Coronary artery (tissue), 2 donors: ENCODE measurements at places on chromosomes 1 and 21.
A peak's percentile ranks its signal among the peaks of the same experiment; 100 is the strongest.

GRCh38 chr1:112297536-112297935, 98.5 kb upstream of the CTTNBP2NL start:
- DNase-seq: no peak

DNA sequence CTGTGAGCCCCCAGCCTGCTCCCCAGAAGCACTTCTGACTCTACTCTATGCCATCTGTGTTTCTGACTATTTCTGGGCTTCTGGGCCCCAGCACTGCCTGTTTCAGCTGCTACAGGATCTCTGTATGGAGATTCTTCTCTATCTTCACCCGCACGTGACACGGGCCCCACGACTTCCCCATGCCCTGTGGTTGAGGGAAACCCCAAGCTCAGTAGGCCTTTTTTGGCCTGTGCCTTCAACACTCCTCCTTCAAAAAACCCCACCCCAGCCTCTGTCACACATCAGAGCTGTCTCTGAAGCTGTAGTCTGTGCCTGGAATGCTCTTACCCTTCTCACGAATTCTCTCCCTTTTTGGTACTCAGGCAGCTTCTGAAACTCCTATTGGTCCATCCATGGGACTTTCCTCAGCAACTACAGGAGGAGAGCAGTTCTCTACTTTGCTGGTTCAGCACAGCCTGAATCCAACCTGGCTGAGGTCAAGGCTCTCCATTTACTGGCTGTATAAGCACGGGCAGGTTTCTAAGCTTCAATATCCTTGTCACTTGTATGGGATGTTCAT, 2.0 kb upstream of the NID1 start:
- DNase-seq: peak; percentile 86

DNA sequence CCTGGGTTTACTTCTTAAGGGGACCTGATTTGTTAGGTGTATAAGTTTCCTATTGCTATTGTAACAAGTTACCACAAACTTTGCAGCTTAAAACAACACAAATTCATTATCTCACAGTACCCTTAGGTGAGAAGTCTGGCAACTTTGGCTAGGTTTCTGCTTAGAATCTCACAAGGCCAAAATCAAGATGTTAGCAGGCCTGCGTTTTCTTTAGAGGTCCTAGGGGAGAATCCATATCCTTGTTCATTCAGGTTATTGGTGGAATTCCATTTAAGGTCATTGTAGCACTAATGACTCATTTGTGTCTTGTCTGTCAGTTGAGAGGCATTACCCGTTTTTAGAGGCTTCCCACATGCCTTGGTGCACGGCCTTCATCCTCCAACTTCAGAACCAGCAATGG, 8.2 kb upstream of the SH2D1B start:
- DNase-seq: no peak

GRCh38 chr1:248841702-248842395, 3.8 kb downstream of the ZNF672 start:
- no peak for DNase-seq

- DNase-seq: no peak
These were observed 77.6 kb downstream of the XCL2 start for GRCh38 chr1:168466092-168466713.

- DNase-seq: no peak
These were observed 2.7 kb upstream of the KCNJ9 start for GRCh38 chr1:160078512-160079195.

- no peak for DNase-seq
These were observed 608.7 kb downstream of the PLPP3 start for GRCh38 chr1:55970526-55971110.

DNA sequence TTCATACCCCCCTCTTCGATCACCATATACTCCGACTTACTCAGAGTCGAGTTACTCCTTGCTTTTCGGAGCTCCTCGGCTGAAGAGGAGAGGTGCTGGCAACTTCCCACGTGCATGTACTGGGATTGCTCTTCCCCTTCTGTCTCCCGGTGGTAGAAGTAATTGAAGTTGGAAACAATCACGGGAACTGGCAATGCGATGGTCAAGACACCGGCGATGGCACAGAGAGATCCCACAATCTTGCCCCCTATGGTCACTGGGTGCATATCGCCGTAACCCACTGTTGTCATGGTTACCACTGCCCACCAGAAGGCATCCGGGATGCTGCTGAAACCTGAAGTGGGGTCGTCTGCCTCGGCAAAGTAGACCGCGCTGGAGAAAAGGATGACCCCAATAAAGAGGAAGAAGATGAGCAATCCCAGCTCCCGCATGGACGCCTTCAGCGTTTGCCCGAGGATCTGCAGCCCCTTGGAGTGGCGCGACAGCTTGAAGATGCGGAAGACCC, 1.5 kb downstream of the KCNA3 start:
- no peak for DNase-seq

- no peak for DNase-seq
These were observed 75.2 kb downstream of the KIFAP3 start for GRCh38 chr1:169999331-169999741.

GRCh38 chr21:44966135-44967081, 26.6 kb downstream of the SLX9 start:
- no peak for DNase-seq

DNA sequence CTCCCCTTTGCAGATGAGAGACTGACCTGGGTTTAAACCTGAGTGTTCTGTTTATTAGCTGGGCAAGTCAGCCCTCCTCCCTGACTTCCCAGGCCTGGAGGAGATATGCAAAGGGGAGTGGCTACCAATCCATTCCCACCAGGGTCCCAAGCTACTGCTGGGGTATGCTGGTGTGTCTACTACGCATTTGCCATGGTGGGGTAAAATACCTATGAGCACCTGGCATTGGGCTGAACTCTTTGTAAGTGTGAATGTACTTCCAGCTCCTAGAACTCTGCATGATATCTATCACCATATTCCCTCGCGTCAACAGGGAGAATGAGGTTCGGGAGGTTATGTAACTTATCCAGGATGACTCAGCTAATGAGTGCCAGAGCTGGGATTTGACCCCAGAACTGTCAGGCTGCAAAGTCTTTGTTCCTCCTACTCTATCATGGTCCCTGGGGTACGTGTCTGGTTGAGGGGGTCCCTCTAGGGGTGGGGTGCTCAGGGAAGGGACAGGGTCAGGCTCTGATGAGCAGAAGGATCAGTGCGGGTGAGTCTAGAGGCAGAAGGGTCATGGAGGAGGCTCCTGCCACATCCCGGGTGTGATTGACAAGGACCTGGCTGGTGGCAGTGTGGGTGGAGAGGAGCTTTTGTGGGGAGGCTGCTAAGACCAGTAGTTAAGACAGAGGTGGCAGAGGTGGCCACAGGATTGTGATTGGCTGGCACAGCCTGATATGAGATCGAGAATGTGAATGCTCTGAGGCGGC, 16.7 kb downstream of the AMPD2 start:
- DNase-seq: no peak

- no peak for DNase-seq
These were observed 8.6 kb upstream of the FCMR start for GRCh38 chr1:206930210-206930798.

GRCh38 chr1:28855046-28855445, 43.1 kb downstream of the OPRD1 start:
- no peak for DNase-seq

DNA sequence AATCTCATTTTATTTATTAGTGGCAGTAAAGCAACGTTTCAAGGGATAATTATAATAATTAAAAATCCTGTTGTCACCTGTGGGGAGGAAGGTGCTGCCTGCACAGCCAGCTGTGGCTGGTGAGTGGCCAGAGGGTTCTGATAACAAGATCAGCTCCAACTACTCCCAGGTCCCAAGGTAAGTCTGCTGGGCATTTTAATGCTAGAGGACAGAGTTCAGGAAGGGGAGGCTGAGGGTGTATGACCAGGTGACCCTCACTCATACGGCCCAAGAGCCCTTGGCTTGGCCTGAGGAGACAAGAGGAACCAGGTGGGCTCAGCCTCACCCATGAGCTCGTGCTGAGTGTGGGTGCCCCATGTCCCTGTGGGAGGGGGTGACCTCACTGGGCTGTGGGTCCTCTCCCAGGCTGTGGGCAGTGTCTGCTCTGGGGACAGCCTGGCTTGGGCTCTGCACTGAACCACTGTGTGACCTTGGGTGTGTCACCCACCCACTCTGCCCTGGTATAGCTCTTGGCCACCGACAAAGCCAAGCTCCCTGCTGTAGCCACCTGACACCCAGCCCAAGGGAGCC, 223.8 kb downstream of the PTPRU start:
- DNase-seq: no peak

DNA sequence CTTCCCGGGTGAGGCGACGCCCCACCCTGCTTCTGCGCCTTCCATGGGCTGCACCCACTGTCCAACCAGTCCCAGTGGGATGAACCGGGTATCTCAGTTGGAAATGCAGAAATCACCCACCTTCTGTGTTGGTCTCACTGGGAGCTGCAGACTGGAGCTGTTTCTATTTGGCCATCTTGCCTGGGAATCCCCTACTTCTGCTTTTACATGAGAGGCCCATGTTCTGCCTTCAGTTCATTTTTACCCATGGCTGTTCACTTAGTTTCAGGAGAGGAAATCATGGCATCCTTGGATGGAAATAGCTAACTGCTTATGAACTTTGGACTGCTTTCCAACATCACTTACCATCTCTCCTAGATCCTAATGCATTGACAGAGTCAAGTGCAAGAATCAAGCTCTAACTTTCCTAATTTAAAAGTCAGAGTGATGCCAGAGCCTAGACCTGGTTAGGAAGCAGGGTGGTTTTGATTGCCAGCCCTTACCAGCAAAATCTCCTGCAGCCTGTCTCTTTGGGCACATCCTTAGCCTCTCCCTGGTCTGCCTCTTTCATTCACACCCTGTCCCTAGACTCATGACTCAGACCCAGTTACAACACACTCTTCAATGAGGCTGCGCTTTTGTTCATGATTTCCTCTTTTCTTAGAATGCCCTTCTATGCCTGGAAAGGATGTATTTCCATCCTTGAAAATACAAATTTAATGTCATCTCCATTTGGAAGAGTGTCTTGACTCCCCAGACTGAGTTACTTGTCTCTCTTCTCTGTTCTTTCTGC, 137.2 kb downstream of the KCTD3 start:
- no peak for DNase-seq

DNA sequence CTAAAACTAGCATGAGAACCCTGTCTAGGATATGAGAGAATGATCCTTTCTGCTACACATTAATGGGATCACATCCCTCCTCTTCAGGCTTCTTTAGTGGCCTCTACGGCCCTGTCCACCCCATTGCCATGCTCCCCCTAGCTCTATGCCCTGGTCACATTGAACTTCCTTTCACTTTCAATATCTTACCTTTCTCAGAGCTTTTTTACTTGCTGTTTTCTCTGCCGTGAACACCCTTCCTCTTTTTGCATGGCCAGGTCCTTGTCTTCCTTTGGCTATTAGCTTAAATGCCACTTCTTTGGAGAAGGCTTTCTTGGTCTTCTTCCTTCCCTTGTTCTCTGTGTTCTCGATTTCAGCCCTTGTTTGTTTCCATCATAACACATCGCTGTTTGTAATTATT, 97.4 kb downstream of the GIPC2 start:
- DNase-seq: no peak

GRCh38 chr1:24003331-24003972, 23.3 kb upstream of the SRSF10 start:
- DNase-seq: no peak

DNA sequence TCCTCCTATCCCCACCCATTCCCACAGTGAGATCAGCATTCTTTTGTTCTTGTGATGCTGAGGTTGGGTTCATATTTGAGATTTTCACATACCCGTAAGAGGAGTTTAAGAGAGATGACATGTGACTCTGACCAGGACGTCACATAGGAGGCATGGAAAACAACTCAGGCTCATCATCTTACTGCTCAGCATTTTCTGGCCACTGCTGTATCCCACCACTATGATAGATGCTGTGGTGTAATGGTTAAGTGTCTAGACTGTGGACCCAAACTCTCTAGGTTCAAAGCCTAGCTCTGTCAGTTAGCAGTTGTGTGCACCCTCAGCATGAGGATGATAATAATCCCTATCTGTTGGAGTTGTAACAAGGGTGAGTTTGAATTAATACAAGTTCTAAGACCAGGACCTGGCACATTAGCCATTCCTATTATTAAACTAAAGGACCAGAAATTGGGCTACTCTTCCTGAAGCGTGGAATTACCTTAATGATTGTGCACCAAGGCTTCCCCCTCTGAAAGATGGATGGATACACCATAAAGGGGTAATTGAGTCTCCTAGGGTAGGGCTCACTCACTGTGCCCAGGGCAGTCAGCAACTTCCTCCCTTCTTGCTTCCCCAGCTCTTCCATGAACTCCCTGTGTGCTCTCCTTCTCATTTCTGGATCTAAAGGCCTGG, 40.9 kb downstream of the LGR6 start:
- no peak for DNase-seq

DNA sequence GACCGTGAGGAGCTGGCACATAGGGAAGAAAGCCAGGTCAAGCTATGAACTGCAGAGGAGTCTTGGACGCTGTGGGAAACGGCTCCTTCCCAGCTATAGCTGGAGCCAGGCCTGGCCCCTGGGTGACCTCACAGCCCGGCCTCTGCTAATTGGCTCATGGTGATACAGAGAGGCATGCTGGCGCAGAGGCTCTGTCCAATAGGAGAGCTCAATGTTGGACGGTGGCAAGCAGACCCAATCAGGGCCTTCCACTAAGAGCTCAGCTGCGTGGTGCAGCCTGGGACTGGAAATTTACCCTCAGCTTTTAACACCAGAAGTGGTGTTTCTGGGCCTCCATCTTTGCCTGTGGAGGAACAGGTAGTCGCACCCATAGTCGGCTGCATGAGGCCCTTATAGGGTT, 64.4 kb upstream of the GRHL3 start:
- no peak for DNase-seq

- DNase-seq: no peak
These were observed 7.5 kb downstream of the PCSK9 start for GRCh38 chr1:55046871-55047270.

- no peak for DNase-seq
These were observed 9.8 kb upstream of the IPO9 start for GRCh38 chr1:201818971-201819750.

DNA sequence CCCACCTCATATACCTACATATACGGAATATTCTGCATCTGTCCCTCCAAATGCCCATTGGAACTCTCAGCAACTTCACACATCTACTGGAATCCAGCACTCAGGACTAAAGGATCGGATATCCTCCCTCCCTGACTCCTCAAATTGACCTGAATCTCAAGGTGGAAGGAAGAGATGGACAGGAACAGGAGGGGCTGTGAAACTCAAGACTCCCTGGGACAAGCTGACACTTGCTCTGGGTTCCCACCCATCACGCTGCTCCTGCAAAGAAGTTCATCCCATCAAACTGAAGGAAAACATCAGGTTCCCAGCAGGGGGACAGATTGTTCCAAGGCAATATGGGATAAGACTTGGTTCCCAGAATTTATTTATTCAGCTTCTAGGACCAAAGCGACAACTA, 30.3 kb upstream of the TIAM1 start:
- DNase-seq: no peak

- no peak for DNase-seq
These were observed 52.3 kb upstream of the COL18A1 start for GRCh38 chr21:45352621-45353139.

- DNase-seq: no peak
These were observed 104.1 kb upstream of the HNRNPU start for GRCh38 chr1:244968471-244968871.

- DNase-seq: no peak
These were observed 305.4 kb downstream of the DISC1 start for GRCh38 chr1:231931846-231932454.

- no peak for DNase-seq
These were observed 147.8 kb upstream of the AJAP1 start for GRCh38 chr1:4506591-4506990.

GRCh38 chr1:188420177-188420576, 1591.4 kb downstream of the PLA2G4A start:
- DNase-seq: no peak
